ENCODE measurements at places on chromosomes 12 and 14. TPM values are rescaled to one million over a fixed set of nuclear protein-coding genes. Genes with fewer than 3 reads are reported as not detected.

The ERP27 gene
- 0.22 TPM for total RNA-seq

The DPPA3 gene
- total RNA-seq: 4.6 TPM

DNA sequence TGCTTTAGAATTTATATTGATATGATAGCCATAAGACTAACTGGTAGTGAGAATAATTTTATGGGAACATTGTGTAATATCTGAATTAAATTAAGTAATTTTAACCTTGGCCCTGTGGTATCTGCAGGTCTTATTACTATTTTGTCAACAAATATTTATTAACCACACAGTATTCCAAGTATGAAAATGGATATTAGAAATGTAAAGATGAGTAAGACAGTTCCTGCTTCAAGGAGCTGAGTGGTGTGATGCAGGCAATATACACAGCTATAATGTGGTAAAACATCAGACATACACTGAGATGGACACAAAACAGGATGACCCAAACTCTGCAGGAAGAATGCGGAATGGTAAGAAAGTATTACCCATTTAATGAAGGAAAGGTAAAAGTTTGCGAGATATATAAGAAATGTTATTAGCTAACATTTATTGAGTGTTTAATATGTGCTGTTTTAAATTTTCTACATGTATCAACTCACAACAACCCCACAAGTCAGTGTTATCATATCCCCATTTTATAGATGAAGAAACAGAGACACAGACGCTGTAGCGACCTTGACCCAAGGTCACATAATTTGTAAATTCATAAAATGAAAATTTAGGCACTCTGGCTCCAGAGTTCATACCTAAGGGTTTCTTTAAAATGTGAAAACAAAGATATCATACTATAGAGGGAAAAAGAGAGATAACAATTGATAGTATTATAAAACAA, 12.7 kb downstream of the ABCD2 start:
- no peak for DNase-seq

GRCh38 chr12:65894088-65894487, 69.8 kb downstream of the HMGA2 start:
- no peak for DNase-seq

GRCh38 chr12:103588680-103589079, 1.6 kb downstream of the STAB2 start:
- DNase-seq: no peak

DNA sequence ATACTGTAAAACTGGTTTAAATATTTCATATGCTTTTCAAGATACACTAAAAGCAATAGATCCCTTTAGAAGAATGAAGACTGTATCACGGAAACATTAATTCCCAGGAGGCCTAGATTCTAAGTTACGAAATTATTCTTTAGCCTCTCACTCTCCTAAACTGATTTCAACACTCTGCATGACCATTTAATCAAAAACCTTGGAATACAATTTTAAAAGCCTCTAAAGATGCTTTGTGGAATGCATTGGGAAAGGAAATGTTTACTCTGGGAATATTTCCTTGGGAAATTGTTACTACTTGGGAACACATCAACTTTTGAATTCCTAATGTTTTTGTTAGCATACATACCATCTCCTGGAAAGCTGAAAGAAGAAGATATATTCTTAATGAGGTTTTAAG, 255.7 kb upstream of the FAR2 start:
- no peak for DNase-seq

DNA sequence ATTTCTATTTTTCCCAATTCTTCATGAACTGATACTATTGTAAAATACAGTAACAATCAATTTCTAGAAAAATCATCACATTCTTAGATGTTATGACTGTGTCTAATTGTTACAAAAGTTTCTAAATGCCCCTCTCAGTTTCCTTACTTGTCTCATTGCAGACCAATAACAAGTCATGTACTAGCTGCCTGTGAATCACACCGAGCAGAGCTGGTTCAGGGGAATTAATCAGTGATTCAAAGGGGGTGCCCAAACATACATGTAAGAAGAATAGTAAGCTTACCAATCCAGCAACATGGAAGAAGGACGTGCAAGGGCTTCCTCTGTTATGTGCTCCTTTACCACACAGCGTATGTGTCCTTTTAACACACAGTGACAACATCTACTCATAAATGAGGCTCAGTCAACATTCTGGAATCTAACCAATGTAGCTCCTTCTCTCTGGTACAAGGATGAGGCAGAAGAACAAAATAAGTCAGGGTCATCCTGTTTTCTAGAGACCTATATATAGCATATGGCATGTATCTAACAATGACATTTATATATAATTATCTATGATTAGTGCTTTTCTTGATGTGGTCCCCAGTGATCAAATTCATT, 126.4 kb downstream of the SCN8A start:
- DNase-seq: no peak

Measured in endodermal cell (in vitro differentiated cells).